ENCODE measurements at places on chromosomes 6 and 20.

DNA sequence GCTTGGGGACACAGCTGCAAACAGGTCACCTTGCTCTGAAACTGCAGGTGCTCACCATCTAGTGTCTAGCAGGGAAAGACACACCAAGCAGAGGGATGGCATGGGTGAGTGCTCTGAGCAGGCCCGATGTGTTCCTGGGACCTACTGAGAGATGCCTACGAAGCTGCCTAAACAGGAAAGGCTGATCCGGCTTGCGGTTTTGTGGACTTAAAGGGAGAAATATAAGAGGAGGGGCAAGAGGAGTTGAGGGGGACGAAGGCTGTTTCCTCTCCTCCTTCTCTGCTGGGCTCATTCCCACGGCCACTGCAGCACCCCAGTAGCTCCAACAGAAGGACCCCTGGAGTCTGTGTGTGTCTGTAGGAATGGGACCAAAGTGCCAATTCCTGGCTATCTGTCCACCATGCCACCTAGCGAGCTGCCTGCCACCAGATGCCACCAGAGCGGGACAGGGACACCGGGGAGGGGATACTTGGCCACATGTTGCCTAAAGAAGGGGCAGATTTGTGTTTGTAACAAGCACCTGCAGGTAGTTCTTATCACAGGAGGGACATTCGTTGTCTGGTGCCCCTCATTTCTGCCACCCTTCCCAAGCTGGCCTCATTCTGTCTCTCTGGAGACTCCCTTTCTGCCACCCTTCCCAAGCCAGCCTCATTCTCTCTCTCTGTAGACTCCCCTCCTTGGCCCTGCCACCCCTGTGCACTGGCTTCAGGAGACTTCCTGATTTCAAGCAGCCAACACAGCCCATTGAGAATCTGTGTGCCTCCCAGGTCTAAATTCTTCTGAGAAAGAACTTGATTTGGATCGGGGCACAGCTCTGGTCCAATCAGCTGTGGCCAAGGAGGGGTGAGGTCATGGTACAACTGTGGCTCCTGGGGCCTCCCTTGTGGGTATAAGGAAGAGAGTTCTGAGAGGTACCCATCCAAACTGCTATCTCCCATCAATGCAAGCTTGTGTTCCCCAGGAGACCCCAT, 221.8 kb downstream of the ANKRD60 start:
- DNase-seq = no peak

GRCh38 chr6:10373642-10374359, 41.1 kb downstream of the TFAP2A start:
- DNase-seq = no peak

- no peak for DNase-seq
These were observed 21.6 kb downstream of the DSE start for GRCh38 chr6:116392132-116393013.

DNA sequence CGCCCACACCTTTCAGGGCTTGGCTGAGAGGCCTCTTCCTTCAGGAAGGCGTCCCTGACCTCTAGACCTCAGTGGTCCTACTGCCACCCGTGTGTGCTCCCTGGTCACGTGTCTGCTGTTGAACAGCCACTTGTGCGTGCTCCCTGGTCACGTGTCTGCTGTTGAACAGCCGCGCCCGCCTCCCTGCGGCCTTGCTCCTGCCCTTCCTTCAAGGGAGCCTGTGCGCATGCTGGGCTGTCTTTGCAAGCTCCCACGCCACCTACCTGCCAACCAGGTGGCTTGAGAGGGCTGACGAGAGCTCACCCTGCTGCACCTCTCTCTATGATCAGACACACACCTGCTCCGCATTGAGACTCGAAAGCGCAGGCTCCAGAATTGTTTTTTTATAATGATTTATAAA, 179.3 kb downstream of the BMP7 start:
- DNase-seq = no peak

GRCh38 chr6:2953098-2953497, 18.3 kb downstream of the SERPINB6 start:
- no peak for DNase-seq

- DNase-seq = no peak
These were observed 68.3 kb downstream of the NPEPL1 start for GRCh38 chr20:58760856-58761255.

DNA sequence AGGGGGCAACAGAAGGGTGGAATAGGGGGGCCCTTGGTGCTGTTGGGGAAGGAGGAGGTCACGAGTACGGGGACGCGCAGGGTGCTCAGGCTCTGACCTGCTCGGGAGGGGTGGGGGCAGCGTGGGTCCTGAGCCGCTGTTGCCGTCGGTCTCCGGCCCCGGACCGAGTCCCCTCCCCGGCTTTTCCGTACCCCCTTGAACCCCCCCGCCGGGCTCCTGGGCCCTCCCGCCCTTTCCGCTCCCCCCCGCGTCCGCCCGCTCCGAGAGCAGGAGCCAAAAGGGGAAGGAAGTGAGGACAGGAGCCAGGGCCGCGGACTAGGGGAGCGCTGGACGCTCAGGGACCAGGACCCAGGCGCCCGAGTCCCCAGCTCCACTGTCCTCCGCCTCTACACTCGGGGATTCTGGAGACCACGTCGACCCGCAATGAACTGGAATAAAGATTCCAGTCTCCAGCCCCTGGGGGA, at the start of gene RGL2:
Gene RGL2 (minus strand): TSS at position 170 of the 464 bp plus-strand sequence. CDS start 332 bp downstream, outside the sequence.
- peak; percentile 62 for DNase-seq

DNA sequence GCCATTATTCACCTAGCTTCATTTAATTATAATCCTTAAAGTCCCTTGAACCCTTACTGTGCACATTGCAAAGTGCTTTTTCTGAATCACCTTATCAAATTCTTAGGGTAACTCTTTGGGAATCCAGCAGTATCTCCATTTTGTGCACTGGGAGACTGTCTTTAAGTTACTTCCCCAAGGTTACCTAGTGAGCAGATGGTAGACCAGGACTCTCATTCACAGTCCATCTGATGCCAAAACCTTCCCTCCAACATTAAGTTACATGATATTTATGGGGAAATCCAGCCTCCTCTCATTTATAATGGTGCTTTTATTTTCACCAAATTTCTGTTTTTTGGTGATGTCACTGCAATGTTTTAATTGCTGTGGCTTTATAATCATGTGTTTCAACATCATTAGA, 75.7 kb downstream of the NCOA7 start:
- no peak for DNase-seq

DNA sequence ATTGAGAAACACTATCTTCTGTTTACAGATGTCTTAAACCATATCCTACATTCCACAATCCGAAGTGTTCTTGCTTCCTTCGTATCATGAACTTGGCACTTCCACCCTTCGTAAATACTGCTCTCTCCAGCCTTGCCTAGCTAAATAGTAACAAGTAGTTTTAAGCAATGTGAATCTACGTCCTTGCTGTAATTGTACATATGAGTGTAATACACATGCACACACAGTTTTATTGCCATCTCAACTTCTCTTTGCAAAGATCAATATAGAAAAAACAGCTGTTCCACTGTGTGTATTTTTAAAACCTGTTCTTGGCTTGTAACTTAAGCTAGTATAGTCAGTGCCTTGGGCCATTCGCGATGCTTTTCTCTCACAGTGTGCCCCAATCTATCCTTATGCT, 1524.7 kb downstream of the GRIK2 start:
- DNase-seq = no peak

GRCh38 chr6:20688710-20689500, 154.6 kb downstream of the CDKAL1 start:
- DNase-seq = no peak

DNA sequence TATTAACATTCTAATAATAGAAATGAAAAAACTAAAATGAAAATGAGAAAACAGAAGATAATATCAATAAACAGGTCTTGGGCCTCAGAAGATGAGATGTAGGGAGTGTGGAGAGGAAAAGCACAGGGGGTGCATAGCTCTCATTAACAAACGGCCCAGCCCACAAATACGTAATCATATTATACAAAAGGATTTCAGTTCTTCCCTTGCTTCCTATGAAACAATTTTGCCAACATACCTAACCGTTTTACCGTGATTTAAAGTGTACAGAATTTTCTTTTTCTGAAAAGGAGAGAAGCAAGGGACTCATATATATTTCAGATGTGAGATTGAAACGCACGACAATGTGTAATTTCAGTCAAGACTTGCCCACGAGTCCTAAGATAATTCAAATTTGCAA, 136.0 kb downstream of the HFE start:
- peak; percentile 18 for DNase-seq

DNA sequence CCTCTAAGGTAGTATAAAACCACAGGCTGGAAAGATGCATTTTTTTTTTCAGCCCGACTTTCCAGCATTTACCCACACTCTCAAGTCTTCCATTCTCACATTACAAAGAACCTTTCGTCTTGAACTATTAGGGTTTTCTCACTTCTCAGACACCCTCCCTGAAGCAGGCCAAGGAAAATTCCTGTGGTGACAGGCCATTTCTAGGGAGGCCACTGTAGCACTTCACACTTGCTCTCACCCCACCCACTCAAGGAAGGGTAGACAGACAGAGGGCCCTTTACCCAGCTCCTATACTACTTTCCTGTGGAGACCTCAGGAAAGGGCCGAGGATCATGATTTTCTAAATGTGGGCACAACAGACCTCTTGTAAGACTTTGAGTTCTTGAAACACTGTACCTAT, 27.7 kb downstream of the KCNS1 start:
- DNase-seq = no peak
